ENCODE measurements at places on chromosomes 1 and 21.

DNA sequence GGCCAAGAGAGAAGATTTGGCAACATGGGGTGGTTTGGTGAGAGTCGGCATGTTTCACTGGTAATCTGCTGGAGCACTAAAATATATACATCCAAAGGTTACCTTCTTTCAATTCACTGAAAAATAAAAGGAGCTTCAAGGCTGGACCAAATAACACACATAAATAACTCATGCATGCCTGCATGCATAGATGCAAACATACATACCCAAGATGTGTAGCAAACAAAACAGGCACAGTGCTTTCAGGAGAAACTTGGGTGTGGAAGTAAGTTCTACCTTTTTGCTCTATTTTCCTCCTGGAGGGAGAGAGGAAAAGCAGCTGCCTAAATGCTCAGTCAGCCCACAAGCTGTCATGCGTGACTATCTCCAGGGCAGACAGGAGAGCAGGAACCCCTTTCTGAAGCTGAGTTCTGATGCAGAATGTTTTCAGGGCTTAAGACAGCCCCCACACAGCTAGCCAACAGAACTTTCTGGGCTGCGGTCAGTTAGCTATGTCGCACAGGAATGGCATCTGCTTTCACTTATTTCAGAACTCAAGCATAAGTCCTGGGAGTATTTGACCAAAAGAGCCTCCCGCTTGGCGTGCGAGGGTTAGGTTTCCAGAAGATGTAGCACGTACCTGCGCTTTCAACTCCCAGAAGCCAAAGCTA, 166.2 kb downstream of the TOMM20 start:
- DNase-seq: no peak

GRCh38 chr1:163770265-163770664, 448.5 kb downstream of the NUF2 start:
- DNase-seq: no peak

DNA sequence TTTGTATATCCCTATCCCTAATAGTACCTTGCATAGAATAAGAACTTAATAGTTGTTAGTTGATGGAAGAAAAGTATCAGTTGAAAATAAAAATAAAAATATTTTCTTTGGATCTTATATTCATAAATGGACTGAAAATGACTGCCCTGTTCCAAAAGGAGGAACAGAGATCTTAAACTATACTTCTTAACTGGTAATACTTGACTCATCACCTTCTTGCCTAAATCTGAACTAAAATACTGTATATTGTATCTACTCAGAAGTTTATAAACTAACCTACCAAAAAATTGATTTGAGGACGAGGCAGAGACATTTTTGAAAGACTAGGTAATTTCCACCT, 178.8 kb downstream of the SYT2 start:
- no peak for DNase-seq

- no peak for DNase-seq
These were observed 73.3 kb upstream of the RALGPS2 start for GRCh38 chr1:178651742-178652141.

DNA sequence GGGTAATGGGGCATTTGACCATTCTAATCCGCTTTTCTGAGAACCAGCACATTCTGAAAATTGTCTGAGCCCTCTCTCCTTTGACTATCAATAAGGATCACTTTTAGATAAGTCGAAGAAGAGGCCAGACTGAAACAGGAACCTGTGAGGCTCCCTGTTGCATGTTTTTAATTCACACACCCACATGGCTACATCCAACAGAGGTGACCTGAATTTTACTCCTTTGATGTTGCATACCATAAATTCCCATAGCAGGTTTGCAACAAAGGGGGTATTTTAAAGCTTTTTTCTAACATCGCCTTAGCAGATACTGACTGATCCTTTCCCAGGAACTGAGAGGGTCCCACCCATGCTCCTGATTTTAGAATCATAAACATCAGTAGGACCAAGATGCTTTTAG, 450.8 kb downstream of the USP25 start:
- DNase-seq: no peak

- no peak for DNase-seq
These were observed 189.4 kb downstream of the GRIK3 start for GRCh38 chr1:36844917-36845316.

DNA sequence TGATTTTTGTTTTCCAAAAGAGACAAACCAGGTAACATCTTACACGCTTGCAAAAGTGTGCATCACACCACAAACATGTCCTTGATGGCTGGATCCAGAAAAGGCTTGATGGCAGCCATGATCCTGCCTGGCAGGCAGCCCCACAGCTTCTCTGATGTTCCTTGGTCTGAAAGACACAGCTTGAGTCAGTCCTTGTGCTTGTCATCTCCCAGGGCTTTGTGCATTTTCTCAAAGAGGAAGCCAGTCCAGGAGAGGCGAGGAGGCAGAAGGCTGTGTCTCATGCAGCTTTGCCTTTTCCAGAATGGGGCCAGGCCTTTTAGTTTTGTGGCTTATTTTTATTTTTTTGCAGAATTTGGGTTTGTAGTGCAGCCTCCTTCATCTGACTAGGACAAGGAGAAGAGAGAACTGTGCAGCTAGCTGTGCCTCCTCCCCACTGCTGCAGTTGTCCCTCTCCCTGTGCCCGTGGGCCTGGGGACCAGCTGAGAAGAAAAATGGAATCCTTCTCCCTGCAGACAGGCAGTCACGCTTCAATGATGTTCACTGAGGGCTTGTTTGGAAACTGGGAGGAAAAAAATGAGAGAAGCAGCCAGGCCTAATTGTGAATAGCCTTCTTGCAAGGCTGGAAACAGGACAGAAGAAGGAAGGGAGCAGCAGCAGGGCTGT, 7.4 kb downstream of the FNDC5 start:
- no peak for DNase-seq

DNA sequence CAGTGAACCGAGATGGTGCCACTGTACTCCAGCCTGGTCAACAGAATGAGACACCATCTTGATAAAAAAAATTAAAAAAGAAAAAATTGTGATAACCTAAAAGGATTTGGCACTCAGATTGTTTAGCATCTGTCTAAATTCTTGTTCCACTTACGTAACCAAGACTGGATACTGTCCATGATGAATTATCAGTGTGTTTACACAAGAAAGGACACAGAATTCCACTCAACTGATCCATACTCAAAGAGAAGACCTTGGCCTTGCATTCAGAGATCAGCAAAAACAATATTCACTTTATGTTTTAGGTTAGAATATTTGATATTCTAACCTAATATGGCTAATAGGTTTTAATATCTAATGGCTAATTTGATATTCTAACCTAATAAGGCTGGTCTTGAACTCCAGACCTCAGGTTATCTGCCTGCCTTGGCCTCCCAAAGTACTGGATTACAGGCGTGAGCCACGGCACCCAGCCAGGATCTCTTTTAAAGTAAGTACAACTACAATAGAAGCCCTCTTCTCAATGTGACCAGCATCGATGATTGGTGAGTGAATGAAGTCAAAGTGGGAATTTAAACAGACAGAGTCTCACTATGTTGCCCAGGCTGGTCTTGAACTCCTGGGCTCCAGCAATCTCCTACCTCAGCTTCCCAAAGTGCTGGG, 43.1 kb upstream of the COX20 start:
- DNase-seq: no peak

- no peak for DNase-seq
These were observed 485.3 kb upstream of the PTBP2 start for GRCh38 chr1:96236156-96236739.

DNA sequence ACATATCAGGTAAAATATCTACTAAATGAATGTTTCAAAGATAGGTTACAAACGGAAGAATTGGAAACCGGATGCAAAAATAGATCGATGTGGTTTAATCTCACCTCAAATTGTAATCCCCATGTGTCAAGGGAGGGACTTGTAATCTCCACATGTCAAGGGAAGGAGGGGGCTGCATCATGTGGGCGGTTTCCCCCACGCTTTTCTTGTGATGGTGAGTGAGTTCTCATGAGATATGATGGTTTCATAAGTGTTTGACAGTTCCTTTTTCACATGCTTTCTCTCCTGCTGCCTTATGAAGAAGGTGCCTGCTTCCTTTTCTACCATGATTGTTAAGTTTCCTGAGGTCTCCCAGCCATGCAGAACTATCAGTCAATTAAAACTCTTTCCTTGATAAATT, 408.7 kb upstream of the TMPRSS15 start:
- DNase-seq: no peak

DNA sequence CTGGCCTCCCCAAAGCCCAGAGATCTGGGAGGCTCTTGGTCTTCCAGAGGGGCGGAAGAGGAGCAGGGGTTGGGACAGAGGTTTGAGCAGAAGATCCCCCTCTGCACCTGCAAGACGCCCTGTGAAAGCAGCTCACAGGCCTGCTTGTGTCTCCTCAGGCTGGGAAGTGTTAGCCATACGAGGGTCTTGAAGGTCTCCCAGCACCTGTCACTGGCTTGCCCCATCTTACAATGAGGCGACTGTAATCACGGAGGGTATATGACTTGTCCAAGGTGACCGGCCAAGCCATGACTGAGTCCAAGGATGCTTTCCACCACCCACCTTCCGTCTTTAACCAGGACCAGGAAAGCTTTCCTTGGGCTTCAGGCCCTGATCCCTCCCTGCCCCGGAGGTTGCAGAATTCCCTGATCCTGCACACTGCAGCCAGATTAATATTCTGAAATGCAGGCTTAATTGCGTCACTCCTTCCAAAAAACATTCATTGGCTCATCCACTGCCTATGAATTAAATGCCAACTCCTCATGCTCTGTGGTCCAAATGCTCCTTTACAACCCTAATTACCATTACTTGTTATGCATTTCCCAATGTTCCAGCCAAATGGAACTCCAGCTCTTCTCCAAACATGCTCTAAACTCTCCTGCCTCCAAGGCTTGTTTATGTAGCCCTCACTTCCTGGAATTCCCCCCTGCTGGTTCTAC, 64.0 kb downstream of the DDX20 start:
- no peak for DNase-seq
